ENCODE measurements at places on chromosomes 13 and 19.
A peak's percentile ranks its signal among the peaks of the same experiment; 100 is the strongest.

- no peak for DNase-seq
Observed at GRCh38 chr13:84525865-84526264, 643.6 kb upstream of the SLITRK1 start.

GRCh38 chr19:4650159-4650558, 10.8 kb downstream of the TNFAIP8L1 start:
- no peak for DNase-seq

DNA sequence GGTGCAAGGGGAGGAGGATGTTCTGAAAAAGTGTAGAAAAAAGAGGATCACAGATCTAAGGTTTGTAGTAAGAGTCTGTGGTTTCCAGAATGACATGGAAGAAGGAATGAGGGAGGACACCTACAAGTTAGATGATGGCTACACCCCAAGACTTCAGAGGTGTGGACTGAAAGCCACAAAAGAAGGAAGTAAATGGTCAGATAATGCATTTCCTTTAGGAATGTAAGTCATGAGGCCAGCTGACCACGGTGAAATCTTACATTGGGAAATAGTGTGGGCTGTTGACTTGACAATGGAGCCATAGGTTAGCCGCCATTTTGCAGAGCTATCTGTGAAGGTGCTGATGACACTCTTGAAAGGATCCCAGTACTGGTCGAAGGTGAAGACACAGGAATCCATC, 25.3 kb upstream of the FBXO27 start:
- no peak for DNase-seq

DNA sequence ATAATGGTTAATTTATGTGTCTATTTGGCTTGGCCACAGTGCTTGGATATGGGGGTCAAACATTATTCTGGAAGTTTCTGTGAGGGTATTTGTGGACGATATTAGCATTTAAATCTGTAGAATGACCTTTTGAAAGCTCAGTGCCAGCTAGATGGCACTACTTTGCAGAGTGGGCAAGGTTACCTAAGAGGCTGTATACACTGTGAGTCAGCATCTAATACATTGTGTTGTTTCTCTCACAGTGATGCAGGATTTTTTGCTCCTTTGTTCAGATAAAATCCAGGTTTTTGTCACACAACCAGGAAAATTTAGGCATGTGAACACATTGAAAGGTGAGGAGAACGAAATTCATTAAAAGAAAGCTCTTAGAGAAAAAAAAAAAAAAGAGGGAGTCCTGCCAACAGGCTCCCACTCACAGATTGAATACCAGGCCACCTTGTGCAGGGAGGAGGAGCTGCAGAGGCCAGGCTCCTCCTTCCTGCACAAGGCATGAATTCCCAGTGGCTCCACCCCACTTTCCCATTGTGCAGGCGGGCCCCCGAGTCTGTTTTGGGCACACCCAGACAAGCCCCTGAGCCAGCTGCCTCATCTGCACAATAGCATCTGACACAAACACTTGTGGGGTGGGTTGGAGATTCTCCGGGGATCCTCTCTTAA, 551.0 kb upstream of the ATXN8OS start:
- no peak for DNase-seq

DNA sequence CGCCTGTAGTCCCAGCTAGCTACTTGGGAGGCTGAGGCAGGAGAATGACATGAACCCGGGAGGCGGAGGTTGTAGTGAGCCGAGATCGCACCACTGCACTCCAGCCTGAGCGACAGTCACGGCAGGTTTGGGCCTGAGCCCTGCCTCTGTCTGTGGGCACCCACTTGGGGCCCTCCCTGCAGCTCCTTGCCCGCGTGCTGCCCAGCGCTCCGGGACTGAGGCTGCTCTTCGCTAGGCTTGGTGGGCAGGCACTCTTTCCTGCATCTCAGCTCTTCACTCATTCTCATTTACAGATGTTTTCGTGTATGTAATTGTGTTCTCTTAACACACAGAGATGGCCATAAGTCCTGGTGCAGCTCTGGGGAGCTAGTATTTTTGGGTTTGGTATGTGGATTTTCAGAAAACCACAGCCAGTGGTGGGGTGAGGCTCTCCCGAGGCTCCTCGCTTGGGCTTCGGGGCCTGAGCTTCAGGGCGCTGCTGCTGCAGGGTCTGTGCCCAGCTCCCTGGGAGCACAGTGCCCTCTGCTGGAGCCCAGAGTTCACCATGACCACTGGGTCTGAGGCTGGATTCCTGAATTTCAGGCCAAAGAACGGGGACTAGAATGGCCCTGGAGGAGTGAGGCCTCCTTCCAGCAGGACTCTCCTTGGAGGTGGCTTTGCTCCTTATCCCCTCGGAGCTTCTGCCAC, 15.2 kb downstream of the UPF1 start:
- peak; percentile 76 for DNase-seq

GRCh38 chr13:40876020-40876738, 86.8 kb downstream of the SLC25A15 start:
- DNase-seq = no peak

DNA sequence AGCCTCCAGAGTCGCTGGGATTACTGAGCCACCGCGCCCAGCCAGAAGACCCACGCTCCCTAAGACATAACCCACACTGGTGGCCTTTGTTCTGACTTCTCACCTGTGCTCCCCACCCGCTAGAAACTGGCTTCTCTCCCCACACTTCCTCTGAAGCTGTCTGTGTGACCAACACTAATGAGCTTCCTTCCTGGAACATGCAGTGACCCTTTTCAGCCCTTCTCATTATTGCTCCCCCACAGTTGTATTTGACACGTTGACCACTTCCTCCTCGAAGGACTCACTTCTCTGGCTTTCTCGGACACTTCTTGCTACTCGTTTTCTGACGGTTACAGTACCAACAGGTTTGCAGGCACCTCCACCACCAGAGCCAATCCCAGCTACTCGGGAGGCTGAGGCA, 10.9 kb downstream of the NCR1 start:
- DNase-seq = no peak

DNA sequence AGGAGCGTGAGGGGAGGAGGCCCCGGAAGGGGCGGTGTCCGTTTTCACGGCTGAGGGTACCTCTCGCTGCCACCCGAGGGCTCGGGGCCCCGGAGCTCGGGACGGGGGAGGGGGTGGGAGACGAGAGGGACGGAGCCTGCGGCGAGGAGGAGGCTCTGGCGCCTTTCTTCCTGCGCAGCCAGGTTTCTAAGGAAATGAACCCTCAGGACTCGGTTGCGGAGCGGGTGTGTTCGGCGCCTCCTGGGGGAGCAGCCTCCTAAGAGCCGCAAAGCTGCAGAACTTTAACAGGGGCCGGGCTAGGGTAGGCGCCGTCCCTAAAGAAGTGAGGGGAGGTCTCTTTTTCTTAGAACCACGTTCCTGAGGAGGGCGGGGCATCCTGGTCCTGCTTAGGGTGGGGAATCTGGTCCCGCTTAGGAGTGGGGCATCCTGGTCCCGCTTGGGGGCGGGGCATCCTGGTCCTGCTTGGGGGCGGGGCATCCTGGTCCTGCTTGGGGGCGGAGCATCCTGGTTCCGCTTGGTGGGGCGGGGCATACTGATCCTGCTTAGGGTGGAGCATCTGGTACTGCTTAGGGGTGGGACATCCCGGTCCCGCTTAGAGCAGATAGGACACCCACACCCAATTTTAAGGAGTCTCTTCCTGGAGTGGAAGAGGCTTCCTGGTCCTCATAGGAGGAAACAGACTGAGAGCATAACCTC, 6.2 kb downstream of the SYT5 start:
- DNase-seq = peak; percentile 80

DNA sequence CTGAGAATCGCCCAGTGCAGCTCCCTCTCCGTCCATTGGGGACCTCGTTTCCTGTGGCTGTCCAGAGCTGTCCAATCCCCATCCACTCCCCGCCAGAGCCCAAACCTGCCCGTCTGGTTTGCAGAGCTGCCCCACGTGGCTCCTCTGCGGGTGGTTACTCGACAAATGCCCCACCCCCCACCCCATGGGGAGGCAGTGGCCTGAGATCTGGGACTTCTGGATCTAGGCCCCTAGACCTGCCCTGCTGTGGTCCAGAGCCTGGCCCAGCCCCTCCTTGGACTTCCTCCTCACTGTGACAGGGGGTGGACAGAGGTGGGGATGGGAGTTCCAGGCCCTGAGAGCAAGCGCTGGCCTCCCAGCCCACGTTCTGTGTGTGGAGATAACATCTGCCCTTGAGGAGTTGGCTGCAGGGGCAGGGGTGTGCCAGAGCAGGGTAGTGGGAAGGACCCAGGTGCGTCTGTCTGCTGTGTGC, 29.1 kb downstream of the PAK4 start:
- DNase-seq = no peak

DNA sequence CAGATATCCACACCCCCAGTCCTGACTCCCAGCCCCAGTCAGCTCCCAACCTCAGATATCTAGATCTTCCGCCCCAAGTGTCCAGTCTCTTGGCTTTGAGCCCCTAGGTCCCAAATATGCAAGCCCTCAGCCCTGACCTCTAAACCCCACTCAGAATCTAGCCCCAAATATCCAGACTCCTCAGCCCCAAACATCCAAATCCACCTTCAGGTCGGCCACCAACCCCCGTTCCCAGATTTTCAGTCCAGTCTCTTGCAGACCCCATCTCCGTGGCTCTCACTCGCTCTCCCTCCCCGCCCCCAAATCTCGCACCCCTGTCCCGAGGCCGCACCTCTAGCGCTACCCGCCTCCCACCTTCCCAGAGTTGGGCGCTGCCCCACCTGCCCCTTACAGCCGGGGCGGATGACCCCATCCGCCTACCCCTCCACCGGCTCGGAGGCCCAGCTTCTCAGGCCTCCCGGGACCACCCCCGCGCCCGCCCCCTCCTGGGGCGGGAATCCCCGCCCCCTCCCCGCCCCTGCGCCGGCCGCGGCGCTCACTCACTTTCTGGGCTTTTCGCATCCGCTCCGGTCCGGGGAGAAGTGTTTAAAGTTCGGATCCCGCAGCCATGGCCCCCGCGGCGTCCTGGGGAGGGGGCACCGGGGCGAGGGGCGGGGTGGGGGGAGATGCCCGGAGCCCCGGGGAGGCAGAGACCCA, 604 bp downstream of the ERFL start:
- DNase-seq = no peak

DNA sequence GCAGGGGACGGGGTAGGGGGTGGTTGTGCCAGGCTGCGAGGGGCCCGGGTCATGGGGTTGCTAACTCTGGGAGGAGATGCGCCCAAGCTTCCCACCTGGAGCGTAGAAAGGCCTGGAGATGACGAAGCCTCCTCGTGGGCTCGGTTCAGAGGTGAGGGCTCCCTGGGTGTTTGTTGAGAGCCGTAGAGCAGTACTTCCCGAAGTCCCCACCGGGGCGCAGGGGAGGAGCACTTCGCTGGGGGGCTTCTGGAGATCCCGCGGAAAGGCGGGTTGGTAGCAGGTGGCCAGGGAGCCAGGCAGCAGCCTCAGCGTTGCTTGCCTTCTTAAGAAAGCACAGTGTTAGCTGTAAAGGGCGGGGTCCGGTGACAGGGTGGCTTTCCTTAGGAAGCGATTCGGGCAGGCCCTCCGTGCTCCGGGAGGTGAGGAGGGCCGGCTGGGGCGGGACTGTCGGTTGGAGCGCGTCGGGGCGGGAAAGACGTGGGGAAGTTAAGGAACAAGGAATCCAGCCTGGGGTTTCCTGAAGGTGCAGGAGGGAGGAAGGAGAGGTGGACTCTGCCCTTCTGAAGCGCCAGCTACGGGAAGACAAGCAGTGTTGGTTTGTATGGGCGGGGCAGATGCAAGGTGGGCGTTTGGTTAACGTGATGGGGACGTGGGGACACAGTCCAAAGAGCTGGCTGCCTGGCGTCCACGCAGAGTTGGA, 3.3 kb downstream of the VSTM2B start:
- peak; percentile 28 for DNase-seq

DNA sequence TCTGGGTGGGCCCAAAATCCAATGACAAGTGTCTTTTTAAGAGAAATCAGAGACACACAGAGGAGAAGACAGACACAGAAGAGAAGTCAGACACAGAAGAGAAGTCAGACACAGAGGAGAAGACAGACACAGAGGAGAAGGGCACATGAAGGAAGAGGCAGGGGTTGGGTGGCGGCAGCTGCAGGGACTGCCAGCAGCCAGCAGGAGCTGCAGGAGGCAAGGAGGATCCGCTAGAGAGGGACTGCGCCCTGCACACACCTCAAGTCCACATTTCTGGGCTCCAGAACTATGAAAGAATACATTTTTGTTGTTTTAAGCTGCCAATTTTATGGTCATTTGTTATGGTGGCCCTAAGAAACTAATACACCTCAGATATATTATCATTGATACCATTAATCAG, 140.6 kb downstream of the ZIC5 start:
- DNase-seq = no peak

- no peak for DNase-seq
Observed at GRCh38 chr19:34818270-34818669, 45.3 kb upstream of the ZNF599 start.

- DNase-seq = no peak
Observed at GRCh38 chr13:43134868-43135267, 111.5 kb downstream of the DNAJC15 start.

GRCh38 chr19:6115992-6116391, 5.7 kb upstream of the RFX2 start:
- no peak for DNase-seq

GRCh38 chr19:2552859-2553258, 76.9 kb downstream of the GADD45B start:
- peak; percentile 58 for DNase-seq

GRCh38 chr13:22103046-22104027, 432.5 kb downstream of the FGF9 start:
- no peak for DNase-seq

- DNase-seq = no peak
Observed at GRCh38 chr19:1425102-1425837, 12.9 kb upstream of the RPS15 start.

GRCh38 chr19:2274931-2275535, 6.9 kb downstream of the PEAK3 start:
- peak; percentile 66 for DNase-seq

GRCh38 chr19:34430738-34431625, 2.8 kb downstream of the UBA2 start:
- no peak for DNase-seq

DNA sequence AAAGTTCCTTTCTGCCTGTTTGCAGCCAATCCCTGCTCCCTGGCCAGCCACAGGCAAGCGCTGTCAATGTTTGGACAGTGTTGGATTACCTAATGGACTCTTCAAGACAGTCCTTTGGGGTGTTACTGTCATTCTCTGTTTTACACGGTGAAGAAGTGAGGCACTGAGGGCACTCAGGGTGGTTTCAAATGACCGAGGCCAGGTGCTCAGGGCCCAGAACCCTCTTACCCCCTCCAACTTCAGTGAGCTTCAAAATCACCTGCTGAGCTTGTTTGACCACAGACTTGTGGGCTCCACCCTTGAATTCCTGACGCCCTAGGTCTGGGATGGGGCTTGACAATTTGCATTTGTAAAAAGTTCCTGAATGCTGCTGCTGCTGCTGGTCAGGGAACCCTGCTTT, 97.9 kb downstream of the GGACT start:
- DNase-seq = no peak

DNA sequence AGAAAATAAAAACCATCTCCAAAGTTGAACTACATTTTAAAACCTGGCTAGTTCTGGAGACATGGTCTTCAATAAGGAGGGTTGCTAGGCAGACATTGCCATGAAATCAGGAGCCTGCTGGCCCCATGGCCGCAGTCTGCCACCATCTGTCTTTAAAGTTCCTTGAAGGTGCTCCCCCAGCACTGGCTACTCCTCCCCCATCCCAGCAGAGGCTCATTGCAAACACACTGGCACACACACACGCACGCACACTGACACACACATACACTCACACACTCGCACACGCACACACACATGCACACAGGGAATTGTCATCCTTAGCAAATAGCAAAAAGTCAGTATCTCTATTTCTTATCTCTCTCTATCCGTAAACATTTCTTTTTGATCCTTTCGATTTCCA, 68.4 kb downstream of the ZIC5 start:
- DNase-seq = no peak
